ENCODE measurements at places on chromosomes 3 and 15.

- no peak for DNase-seq
Measured at GRCh38 chr3:5564278-5564666, 376.8 kb downstream of the EDEM1 start.

DNA sequence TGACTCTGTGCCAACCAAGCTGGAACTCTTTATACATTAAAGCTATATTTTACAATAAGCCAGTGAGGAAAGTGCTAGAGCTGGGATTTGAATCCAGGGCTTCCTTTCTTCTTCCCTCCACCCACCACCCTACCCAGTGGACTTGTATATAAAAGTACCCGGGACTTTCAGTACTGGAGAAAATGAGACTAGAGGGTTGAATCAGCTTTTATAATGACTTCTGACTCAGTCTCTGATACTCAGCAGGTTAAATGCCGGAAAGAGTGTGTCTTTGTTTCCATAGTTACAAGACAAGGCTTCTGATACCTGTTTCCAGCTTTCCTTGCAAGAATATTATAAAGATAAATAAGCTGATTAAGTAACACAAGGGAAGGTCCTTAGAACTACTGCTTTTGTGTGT, 80.9 kb downstream of the FRMD4B start:
- DNase-seq = no peak

DNA sequence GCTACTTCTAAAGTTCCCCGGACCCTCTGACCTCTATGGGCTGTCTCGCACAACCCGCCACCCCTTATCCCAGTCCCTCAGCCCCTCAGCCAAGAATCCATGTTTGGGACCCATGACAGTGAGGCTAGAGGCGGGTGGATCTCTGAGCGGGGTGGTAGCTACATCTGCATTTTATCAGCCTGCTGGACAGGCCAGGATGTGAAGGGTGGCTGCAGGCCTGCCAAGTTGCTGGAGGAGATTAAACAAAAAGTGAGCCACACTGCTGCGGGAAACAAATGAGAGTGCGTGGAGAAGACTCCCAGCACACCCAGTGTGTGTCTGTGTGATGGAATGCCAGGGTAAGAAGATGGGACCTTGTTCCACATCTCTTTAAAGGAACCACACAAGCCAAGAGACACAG, 51.1 kb upstream of the SPATA12 start:
- DNase-seq = no peak

- no peak for DNase-seq
Measured at GRCh38 chr3:22349215-22349851, 598.3 kb upstream of the ZNF385D start.

DNA sequence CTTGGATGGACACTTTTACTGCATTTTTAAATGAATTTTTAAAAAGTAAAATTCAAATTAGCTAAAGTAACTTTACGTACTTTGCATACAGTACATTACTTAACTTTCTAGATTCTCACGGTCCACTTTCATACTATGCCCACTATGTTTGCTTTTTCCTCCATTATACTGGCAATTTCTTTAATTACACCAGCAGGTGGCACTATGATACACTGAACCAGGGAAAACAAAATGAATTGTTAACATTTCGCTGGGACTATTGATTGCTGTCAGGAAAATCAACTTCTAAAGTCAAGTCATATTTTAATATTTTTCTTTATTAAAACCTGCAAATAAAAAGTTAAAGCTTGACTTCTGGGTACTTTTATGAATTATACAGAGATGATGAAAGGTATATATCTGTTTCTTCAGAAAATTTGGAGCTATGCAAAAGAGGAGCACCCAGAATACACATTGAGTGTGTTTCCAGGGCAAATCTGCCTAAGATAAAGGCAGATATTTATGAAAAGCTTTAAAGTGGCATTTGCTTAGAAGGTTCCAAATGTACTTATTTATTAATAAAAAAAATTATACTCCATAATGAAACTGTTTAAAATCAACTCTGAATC, 21.8 kb upstream of the POU1F1 start:
- DNase-seq = peak; percentile 20

- DNase-seq = no peak
Measured at GRCh38 chr3:108485146-108485545, 25.2 kb downstream of the MYH15 start.

DNA sequence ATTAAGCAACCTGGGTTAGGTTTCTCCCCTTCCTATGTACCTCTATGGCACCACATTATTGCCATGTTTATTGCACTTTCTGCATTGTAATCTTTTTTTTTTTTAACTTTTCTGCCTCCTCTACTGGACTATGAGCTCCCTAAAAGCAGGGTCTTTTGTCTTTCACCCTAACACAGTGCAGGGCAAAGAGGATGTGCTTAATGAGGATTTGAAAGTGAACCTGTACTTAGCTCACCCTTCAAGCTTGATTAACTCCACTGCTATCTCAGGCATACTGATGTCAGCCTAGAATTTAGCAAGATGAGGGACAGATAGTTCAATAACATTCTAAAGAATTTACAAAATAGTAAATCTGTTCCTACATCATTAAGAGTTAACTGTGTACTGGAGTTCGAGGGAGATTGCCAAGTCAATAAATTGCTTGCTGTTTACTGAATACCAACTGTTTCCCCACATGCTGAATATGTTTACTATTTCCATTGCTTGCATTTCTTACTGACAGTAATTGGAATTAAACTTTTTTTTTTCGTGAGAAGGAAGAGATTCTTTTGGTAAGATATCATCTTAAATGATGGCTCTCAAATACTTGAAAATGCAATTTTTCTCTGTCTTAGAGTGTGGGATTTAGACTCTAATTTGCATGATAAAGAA, 15.7 kb upstream of the PPARG start:
- DNase-seq = no peak

DNA sequence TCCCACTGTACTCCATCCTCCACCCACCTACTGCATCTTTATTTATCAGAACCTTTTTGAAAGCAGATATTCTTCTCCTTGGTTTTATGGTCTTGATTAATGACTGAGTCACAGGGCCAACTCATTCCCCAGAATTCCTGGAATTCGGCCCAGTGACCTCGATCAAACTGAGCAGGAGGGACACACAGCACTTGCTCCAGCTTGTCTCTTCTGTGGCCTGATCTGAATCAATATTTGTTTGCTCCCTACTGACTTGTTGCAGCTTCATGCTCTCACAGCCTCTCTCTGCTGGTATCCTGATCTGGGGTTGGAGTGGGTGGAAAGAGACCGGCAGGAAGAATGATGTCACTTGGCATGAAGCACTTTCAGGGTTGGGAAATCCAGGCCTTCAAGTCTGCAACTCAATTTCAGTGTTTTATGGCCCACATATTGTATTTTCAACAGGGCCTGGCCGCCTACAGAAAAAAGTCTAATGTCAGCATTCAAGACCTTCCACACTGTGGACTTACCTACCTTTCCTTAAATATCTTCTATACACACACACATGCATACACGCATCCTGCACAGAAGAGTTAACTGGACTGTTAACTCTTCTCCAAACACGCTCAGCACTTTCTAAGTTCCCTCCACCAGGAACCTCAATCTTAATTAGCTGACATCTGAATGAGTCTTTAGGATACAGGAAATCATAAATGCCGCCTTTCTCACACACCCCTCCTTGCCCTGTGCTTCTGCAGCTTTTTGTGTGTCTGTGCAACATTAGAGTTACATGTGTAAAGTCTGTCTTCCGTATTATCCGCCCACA, 4.6 kb downstream of the ANXA2 start:
- peak; percentile 35 for DNase-seq

- DNase-seq = no peak
Measured at GRCh38 chr3:40827226-40827625, 302.5 kb downstream of the ZNF621 start.

GRCh38 chr15:38263996-38264395, 11.4 kb downstream of the SPRED1 start:
- DNase-seq = no peak

GRCh38 chr3:110307065-110307809, 764.4 kb upstream of the NECTIN3 start:
- no peak for DNase-seq

Data from HEK293T (cell line).